GM23248 (cell line): ENCODE measurements at places on chromosomes 6 and 20. TPM values are rescaled to one million over a fixed set of nuclear protein-coding genes. Genes with fewer than 3 reads are reported as not detected.

- no peak overlapping the region for H3K27ac ChIP-seq
- no peaks in the 10 kb centered on the region for H3K36me3 ChIP-seq
- H3K27me3 ChIP-seq: no peaks in the 10 kb centered on the region
- no peak for DNase-seq
- peaks cover 14% of the 10 kb centered on the region; the same call in 1 of the 2 replicates for H3K4me1 ChIP-seq
These were observed 17.2 kb upstream of the QKI start for GRCh38 chr6:163397326-163397725.

- H3K27ac ChIP-seq: no peak overlapping the region
- H3K27me3 ChIP-seq: no peaks in the 10 kb centered on the region
- peak; percentile 9 for DNase-seq
- no peaks in the 10 kb centered on the region for H3K36me3 ChIP-seq
- H3K4me1 ChIP-seq: peaks cover 24% of the 10 kb centered on the region
These were observed 398.4 kb downstream of the BTBD9 start for GRCh38 chr6:38241200-38241871.

- H3K27me3 ChIP-seq: peaks cover 21% of the 10 kb centered on the region
- H3K4me3 ChIP-seq: no peak overlapping the region
- no peak overlapping the region for H3K27ac ChIP-seq
- H3K36me3 ChIP-seq: no peaks in the 10 kb centered on the region
- no peaks in the 10 kb centered on the region for H3K4me1 ChIP-seq
- DNase-seq: no peak
These were observed 22.2 kb downstream of the OLIG3 start for GRCh38 chr6:137471986-137472385.

GRCh38 chr6:33826537-33826936 lies 22.7 kb upstream of the MLN start:
- H3K4me1 ChIP-seq: no peaks in the 10 kb centered on the region
- H3K27me3 ChIP-seq: peaks cover 12% of the 10 kb centered on the region; the same call in 1 of the 2 replicates
- no peak overlapping the region for H3K27ac ChIP-seq
- DNase-seq: no peak
- no peak overlapping the region for H3K4me3 ChIP-seq

GRCh38 chr20:15945289-15945688 lies 628.0 kb downstream of the KIF16B start:
- H3K4me3 ChIP-seq: no peak overlapping the region
- no peaks in the 10 kb centered on the region for H3K4me1 ChIP-seq
- no peak overlapping the region for H3K27ac ChIP-seq
- DNase-seq: no peak

DNA sequence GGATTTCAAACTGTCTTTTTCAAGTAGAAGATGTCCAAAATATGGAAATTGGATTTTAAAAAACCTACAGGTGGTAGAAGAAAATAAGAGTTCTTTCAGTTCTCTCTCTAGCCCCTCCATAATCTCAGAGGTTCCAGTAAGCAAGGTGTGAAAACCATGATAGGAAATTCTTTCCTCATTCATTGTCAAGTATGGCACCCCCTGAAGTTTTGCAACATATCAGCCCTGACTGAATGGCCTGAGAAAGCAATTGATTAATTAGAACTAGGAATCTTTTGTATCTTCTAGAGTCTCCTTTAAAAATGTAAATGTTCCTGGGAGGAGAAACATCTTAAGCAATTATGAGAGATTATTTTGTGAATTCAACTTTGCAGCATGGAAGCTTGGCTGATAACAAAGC lies 198.7 kb upstream of the STXBP5 start:
- no peaks in the 10 kb centered on the region for H3K27me3 ChIP-seq
- H3K4me3 ChIP-seq: no peak overlapping the region
- no peaks in the 10 kb centered on the region for H3K36me3 ChIP-seq
- no peak for DNase-seq
- H3K4me1 ChIP-seq: peaks cover 14% of the 10 kb centered on the region

- DNase-seq: peak; percentile 58
- no peaks in the 10 kb centered on the region for H3K27me3 ChIP-seq
- H3K27ac ChIP-seq: peak overlapping the region; percentile 81
- peak overlapping the region; percentile 49 for H3K4me3 ChIP-seq
- peaks cover 58% of the 10 kb centered on the region for H3K4me1 ChIP-seq
- no peaks in the 10 kb centered on the region for H3K36me3 ChIP-seq
These were observed 4.2 kb downstream of the BEND6 start for GRCh38 chr6:56959094-56959493.

DNA sequence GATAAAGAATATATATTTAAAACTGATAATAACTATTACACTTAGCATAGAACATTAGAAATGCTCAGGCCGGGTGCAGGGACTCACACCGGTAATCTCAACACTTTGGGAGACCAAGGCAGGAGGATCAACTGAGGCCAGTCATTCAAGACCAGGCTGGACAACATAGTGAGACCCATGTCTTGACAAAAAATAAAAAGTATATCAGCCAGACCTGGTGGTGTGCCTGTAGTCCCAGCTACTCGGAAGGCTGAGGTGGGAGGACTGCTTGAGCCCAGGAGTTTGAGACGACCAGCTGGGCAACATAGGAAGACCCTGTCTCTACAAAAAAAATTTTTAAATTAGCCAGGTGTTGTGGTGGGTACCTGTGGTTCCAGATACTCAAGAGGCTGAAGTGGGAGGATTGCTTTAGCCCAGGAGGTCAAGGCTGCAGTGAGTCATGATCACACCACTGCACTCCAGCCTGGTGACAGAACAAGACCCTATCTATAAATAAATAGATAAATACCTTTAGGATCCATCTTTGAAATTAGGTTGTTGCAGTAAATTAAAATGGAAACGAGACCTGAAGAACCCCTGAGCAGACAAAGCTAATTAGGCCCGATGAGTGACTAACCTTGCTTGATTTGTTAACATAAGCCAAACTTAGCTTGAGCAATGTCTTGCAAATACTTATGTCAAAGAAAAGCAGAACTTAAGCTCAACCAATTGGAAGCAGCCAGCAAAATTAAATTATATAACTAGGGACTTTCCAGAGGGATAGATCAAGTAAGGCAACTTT lies 75.8 kb upstream of the E2F3 start:
- no peaks in the 10 kb centered on the region for H3K4me1 ChIP-seq
- no peak overlapping the region for H3K27ac ChIP-seq
- no peaks in the 10 kb centered on the region for H3K36me3 ChIP-seq
- H3K4me3 ChIP-seq: no peak overlapping the region
- no peaks in the 10 kb centered on the region for H3K27me3 ChIP-seq
- DNase-seq: no peak

GRCh38 chr20:32497589-32498224 lies 87.4 kb downstream of the NOL4L start:
- peaks cover 10% of the 10 kb centered on the region for H3K4me1 ChIP-seq
- H3K27me3 ChIP-seq: no peaks in the 10 kb centered on the region
- DNase-seq: no peak

GRCh38 chr6:163335671-163336545 lies 78.6 kb upstream of the QKI start:
- H3K27me3 ChIP-seq: no peaks in the 10 kb centered on the region
- DNase-seq: peak; percentile 6
- H3K36me3 ChIP-seq: no peaks in the 10 kb centered on the region

- DNase-seq: peak; percentile 26
- no peak overlapping the region for H3K27ac ChIP-seq
- no peaks in the 10 kb centered on the region for H3K4me1 ChIP-seq
- no peak overlapping the region for H3K4me3 ChIP-seq
These were observed 245.8 kb upstream of the RAB32 start for GRCh38 chr6:146297815-146298214.

GRCh38 chr6:25359191-25359861 lies 80.2 kb downstream of the CARMIL1 start:
- peak; percentile 88 for DNase-seq
- peak overlapping the region; percentile 82 for H3K27ac ChIP-seq
- peak overlapping the region; percentile 54 for H3K4me3 ChIP-seq

DNA sequence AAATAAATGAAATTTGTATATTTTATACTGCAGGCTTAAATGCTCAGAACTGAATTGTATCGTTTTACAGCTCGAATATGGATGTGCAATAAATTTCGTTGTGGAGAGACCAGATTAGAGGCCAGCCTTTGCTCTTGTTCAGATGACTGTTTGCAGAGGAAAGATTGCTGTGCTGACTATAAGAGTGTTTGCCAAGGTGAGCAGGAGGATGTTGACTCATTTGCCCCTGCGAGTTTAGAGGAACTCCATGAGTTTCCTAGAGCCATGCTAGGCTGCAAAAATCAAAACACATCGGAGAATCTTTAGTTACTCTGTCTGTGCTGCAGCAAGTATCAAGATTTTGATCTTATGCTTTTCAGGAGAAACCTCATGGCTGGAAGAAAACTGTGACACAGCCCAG lies 15.4 kb downstream of the ENPP3 start:
- H3K4me3 ChIP-seq: no peak overlapping the region
- peaks cover 9% of the 10 kb centered on the region for H3K4me1 ChIP-seq
- no peaks in the 10 kb centered on the region for H3K27me3 ChIP-seq
- no peaks in the 10 kb centered on the region for H3K36me3 ChIP-seq
- no peak overlapping the region for H3K27ac ChIP-seq
- DNase-seq: peak; percentile 53

- H3K4me1 ChIP-seq: peaks cover 9% of the 10 kb centered on the region
- H3K27me3 ChIP-seq: no peaks in the 10 kb centered on the region
- no peak overlapping the region for H3K27ac ChIP-seq
- DNase-seq: peak; percentile 93
- H3K36me3 ChIP-seq: no peaks in the 10 kb centered on the region
These were observed 179.1 kb upstream of the EYA4 start for GRCh38 chr6:133062077-133062476.

GRCh38 chr6:106098383-106099234 lies 12.5 kb downstream of the PRDM1 start:
- H3K4me3 ChIP-seq: peak overlapping the region; percentile 79
- peaks cover 29% of the 10 kb centered on the region for H3K4me1 ChIP-seq
- H3K36me3 ChIP-seq: peaks cover 30% of the 10 kb centered on the region
- peak; percentile 50 for DNase-seq

GRCh38 chr6:18178960-18179615 lies 23.9 kb downstream of the KDM1B start:
- no peaks in the 10 kb centered on the region for H3K27me3 ChIP-seq
- no peaks in the 10 kb centered on the region for H3K4me1 ChIP-seq
- no peak overlapping the region for H3K4me3 ChIP-seq
- no peak overlapping the region for H3K27ac ChIP-seq

DNA sequence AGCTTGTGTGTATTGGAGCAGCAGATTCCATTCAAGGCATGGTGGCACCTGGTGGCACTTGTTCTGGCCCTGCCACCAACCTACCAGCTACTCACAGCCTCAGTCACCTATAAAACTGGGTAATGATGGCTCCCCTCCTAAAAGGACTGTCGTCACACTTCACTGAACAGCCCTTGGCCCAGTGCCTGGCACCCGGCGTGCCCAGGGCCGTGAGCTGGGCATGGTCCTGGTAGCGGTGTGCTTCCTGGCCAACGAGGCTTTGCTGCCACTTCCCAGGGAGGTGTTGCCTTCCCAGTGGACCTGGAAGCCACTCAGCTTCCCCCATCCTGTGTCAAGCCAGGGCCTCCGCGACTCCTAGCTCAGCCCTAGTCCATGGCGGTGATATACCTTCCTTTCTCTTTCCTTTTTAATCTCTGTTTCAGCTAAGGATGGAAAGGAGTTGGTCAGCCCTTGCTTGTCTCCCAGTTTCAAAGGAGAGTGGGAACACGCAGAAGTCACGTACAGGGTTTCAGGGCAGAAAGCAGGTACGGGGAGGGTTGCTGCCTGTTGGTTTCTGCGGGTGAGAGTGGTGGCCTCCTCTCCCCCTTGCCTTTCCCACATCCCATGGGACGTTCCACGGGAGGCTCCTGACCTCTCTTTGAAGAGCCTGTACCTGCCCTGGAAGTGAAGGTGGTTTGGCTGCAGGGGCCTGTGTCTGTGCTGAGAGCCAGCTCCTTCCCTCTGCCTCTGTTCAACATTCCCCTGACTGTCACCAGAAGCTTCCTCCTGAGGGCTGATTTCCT lies 25.5 kb downstream of the ENTPD6 start:
- H3K27me3 ChIP-seq: no peaks in the 10 kb centered on the region
- no peak overlapping the region for H3K27ac ChIP-seq
- peaks cover 9% of the 10 kb centered on the region for H3K4me1 ChIP-seq
- H3K36me3 ChIP-seq: no peaks in the 10 kb centered on the region
- H3K4me3 ChIP-seq: no peak overlapping the region

GRCh38 chr6:149856256-149856994 lies 7.7 kb downstream of the LRP11 start:
- peak overlapping the region; percentile 64 for H3K4me3 ChIP-seq
- H3K27me3 ChIP-seq: no peaks in the 10 kb centered on the region
- 0 out of 2 replicates have a peak, but pooled peaks cover 4% of the 10 kb centered on the region for H3K36me3 ChIP-seq
- H3K4me1 ChIP-seq: peaks cover 75% of the 10 kb centered on the region
- peak overlapping the region; percentile 94 for H3K27ac ChIP-seq

GRCh38 chr6:133244519-133244918 lies 3.4 kb downstream of the EYA4 start:
- no peak overlapping the region for H3K27ac ChIP-seq
- H3K4me1 ChIP-seq: no peaks in the 10 kb centered on the region
- peaks cover 66% of the 10 kb centered on the region for H3K27me3 ChIP-seq
- H3K36me3 ChIP-seq: no peaks in the 10 kb centered on the region
- no peak for DNase-seq

DNA sequence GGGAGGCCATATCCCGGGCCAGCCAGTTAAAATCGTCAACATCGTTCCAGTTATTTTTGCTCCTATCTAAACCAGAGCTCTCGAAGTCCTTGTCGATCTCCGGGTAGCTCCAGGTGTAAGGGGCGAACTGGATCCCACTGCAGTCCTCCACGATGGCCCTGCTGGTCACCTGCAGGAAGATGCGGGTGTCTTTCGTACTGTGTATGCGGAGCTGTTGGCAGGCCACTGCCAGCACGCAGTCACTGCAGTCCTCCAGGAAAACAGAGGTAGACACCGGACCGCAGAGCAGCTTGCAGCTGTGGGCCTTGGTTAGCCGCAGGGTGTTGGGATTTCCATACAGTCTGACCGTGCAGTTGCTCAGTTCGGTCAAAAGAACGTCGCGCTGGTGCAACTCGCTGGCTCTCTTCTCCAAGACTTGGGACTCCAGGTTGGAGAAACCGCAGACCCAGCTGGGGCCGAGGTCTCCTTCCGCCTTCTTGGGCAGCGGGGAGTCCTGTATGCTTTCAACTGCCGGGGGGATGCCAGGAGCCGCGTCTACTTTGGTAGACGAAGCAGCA lies 742 bp downstream of the TBCC start:
- peak; percentile 61 for DNase-seq
- no peaks in the 10 kb centered on the region for H3K27me3 ChIP-seq
- peaks cover 19% of the 10 kb centered on the region for H3K4me1 ChIP-seq
- peak overlapping the region; percentile 94 for H3K4me3 ChIP-seq

The CDH26 gene
- total RNA-seq: not detected in 2 replicates

The HS3ST5 gene
- not detected in 2 replicates for total RNA-seq

The CLPSL1 gene
- not detected in 2 replicates for total RNA-seq

The CSTF1 gene
- 56.7 and 69.3 TPM in 2 replicates for total RNA-seq

The APOBEC2 gene
- total RNA-seq: not detected in 2 replicates

The RBPJL gene
- total RNA-seq: not detected in 2 replicates

The ZFP57 gene
- not detected in 2 replicates for total RNA-seq

The CLIC5 gene
- not detected in 2 replicates for total RNA-seq

The BPIFB1 gene
- not detected in 2 replicates for total RNA-seq

The PTGIS gene
- total RNA-seq: 178 and 192 TPM in 2 replicates

The HLA-DQA1 gene
- not detected in 2 replicates for total RNA-seq

The TSBP1 gene
- total RNA-seq: not detected in 2 replicates

The BANF2 gene
- total RNA-seq: not detected in 2 replicates

The RPP40 gene
- 16.2 and 29.3 TPM in 2 replicates for total RNA-seq

The GPR63 gene
- 0.11 and 0.13 TPM in 2 replicates for total RNA-seq

The CAPN11 gene
- total RNA-seq: under 0.01 TPM in 1 of 2 replicates, not detected in the other
